ENCODE measurements at places on chromosomes 13 and 19. TPM values are rescaled to one million over a fixed set of nuclear protein-coding genes. Genes with fewer than 3 reads are reported as not detected.

The LPAR2 gene
- 56.4 TPM for total RNA-seq

The ZNF382 gene
- total RNA-seq: 3.2 TPM

The ONECUT3 gene
- total RNA-seq: not detected

The C19orf81 gene
- not detected for total RNA-seq

DNA sequence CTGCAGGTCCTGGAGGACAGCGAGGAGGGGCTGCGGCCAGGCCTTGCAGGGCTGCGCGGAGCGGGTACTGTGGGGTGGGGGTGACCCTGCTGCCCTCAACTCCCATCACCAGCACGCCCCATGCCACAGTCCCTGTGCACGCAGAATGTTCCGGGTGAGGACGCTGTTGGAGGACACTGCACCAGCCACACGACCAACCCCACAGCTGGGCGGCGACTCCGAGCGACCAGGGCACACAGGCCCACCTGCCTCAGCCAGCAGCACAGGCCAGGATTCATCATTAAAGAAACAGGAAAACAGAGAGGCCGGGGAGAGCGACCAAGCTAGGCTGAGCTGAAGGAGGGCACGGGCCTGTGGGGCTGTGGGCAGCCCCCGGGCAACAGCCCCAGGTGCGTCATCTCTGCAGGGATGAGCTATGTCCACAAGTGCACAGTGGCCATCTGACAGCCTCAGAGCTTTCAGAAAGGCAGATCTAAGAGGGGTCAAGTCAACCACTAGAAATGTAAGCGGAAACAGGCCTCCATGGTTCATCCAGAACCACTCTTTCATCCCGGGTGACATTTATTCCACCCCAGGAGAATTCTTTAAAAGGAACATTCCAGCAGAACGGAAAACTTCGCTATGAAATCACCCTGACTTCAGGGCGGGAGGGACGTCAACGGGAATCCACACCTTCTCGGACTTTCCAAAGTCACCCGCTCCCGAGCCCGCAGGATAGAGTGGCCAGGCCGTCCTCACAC, 1.5 kb downstream of the GAS6 start:
- H3K4me3 ChIP-seq: no peak overlapping the region
- peaks cover 23% of the 10 kb centered on the region for H3K27me3 ChIP-seq
- no peaks in the 10 kb centered on the region for H3K36me3 ChIP-seq
- H3K27ac ChIP-seq: no peak overlapping the region
- peak; percentile 13 for DNase-seq

- H3K4me1 ChIP-seq: no peaks in the 10 kb centered on the region
- H3K36me3 ChIP-seq: no peaks in the 10 kb centered on the region
- no peaks in the 10 kb centered on the region for H3K27me3 ChIP-seq
- no peak overlapping the region for H3K4me3 ChIP-seq
Measured at GRCh38 chr19:30105727-30106126, 163.7 kb downstream of the URI1 start.

DNA sequence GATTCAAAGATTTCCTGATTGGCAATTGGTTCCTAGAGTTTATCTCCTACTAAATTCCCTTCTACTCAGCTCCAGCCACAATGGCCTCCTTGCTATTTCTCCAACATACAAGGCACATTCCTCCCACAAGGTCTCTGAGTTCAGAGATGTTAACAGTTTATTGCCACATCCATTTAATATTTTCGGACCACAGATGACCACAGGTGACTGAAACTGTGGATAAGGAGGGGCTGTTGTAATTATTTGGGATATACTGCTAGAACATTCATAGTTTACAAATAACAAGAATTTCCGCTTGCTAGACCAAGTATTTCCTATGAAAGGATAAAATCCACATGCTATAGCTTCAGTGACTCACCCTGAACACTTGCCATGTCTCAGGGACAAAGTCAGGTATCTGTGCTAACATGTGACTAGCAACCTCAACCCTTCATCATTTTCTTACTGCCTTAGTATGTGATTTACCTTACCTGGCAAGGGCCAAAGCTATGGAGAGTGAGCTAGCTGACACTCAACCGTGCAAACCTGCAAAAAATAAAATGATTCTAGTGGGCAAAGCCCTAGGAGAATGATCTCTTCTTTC, 117.7 kb downstream of the TBC1D4 start:
- H3K27me3 ChIP-seq: no peaks in the 10 kb centered on the region
- H3K4me3 ChIP-seq: no peak overlapping the region
- H3K36me3 ChIP-seq: no peaks in the 10 kb centered on the region
- no peak overlapping the region for H3K27ac ChIP-seq
- DNase-seq: no peak
- H3K4me1 ChIP-seq: peaks cover 3% of the 10 kb centered on the region

GRCh38 chr13:44974056-44974793, 15.0 kb downstream of the NUFIP1 start:
- no peaks in the 10 kb centered on the region for H3K27me3 ChIP-seq
- H3K4me1 ChIP-seq: no peaks in the 10 kb centered on the region
- H3K36me3 ChIP-seq: peaks cover 24% of the 10 kb centered on the region
- H3K4me3 ChIP-seq: no peak overlapping the region
- no peak for DNase-seq

- no peaks in the 10 kb centered on the region for H3K4me1 ChIP-seq
- no peaks in the 10 kb centered on the region for H3K27me3 ChIP-seq
- peak; percentile 14 for DNase-seq
- H3K36me3 ChIP-seq: no peaks in the 10 kb centered on the region
Measured at GRCh38 chr13:66994097-66994496, 236.0 kb downstream of the PCDH9 start.

- no peaks in the 10 kb centered on the region for H3K4me1 ChIP-seq
- H3K36me3 ChIP-seq: no peaks in the 10 kb centered on the region
- H3K27me3 ChIP-seq: no peaks in the 10 kb centered on the region
- H3K27ac ChIP-seq: no peak overlapping the region
Measured at GRCh38 chr13:111480976-111481375, 160.5 kb downstream of the TEX29 start.

- no peaks in the 10 kb centered on the region for H3K27me3 ChIP-seq
- no peaks in the 10 kb centered on the region for H3K4me1 ChIP-seq
- no peak overlapping the region for H3K4me3 ChIP-seq
Measured at GRCh38 chr13:99847318-99847750, 124.2 kb downstream of the ZIC5 start.
